ENCODE measurements at places on chromosomes 12 and 14.

GRCh38 chr14:86574051-86574777, 1044.3 kb downstream of the FLRT2 start:
- DNase-seq, result peak; percentile 44

- DNase-seq, result peak; percentile 53
Observed at GRCh38 chr12:54126696-54127537, 61.9 kb downstream of the SMUG1 start.

- DNase-seq, result no peak
Observed at GRCh38 chr12:87728931-87729593, 300.1 kb downstream of the C12orf50 start.

DNA sequence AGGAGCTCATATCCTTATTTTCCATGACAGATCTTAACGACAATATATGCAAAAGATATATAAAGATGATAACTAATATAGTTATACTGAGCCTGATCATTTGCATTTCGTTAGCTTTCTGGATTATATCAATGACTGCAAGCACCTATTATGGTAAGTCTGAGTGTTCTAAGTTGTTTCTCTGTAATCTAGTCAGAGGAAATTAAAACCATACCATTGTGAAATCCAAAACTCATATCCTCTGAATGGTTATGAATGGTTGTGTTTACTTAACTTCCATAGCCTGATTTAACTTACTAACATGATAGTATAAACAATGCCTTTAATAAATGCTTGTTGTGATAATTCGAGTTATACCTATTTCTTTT, 760 bp downstream of the TMEM19 start:
- DNase-seq, result peak; percentile 27

DNA sequence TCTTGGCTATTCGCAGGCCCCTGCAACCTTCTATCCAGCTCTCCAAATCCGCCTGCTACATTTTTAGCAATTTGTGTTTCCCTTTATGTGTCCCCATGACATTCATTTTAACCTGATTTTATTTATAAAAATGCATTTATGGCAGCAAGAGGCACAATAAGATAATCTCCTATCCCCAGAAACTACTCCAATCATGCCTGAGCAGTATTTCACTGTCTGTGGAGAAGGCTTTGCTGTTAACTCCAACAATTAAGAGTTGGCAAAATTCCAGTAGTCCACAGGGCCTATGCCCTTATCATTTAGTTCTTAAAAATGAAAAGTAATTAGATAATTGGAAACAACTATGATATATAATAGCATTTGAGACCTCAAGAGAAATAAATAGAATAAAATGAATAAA, 462.4 kb downstream of the TRHDE start:
- no peak for DNase-seq

DNA sequence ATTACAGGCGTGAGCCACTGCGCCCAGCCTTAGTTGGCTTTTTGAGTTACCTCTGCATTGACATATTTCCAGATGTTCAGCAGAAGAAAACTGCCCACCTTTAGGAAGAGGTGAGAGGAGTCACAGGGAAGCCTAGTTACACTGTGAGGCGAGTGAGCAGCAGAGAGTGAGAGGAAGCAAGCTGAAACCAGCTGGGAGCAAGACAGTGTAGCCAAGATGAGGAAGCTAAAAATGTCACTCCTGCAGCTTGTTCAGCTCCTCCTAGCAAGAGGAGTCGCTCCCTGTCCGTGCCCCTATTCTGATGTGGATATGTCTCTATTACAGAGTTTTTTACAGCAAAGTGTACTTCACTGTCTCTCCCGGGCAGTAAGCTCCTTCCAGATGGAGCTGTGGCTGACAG, 127.6 kb downstream of the GXYLT1 start:
- no peak for DNase-seq
